Stimulated activated memory B cell treated with anti-CD40 and anti-IgM and Interleukin-4, amounts not matched to agents 10 μg/mL and 1 μg/mL and 100 μg/mL, for 72 hours (primary cell): ENCODE measurements at places on chromosomes 4 and X.

- ATAC-seq = no peak
Observed at GRCh38 chr4:61805227-61805626, 605.1 kb downstream of the ADGRL3 start.

GRCh38 chr4:72966652-72967051, 102.9 kb downstream of the COX18 start:
- ATAC-seq = no peak

DNA sequence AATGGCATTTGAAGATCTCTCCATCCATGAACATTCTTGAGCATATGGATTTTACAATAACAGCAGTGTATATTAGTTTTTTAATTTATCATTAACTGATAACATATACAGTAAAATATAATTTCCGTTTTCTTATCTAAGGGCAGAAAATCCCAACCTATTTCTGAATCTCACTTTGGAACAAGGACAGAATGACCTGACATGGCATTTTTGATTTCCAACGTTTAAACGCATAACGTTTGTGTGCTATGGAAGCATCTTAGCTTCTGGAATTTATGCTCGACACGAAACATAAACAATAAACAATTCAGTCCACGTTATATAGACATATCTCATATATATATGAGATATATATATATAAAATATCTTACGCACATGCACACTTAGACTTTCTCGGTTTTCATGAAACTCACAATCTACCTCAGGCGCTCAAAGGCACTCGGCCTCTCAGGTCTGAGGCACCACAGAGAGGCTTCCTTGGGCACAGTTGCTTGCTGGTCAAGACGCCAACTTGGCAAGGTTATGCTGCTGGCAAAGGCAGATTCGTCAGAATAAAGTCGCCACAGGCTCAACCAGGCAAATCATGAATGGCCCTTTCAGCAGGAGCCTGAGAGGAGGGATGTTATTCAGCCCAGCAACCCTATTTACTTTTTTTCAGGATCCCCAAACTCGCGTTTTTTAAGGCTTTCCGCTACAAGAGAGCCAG, 1.0 kb upstream of the UGT8 start:
- ATAC-seq = no peak

GRCh38 chr4:143397335-143397734, 60.7 kb downstream of the GAB1 start:
- ATAC-seq = no peak

- ATAC-seq = peak; percentile 41
Observed at GRCh38 chr4:78799551-78800495, 23.7 kb downstream of the BMP2K start.

- ATAC-seq = no peak
Observed at GRCh38 chr4:42464550-42465094, 67.3 kb downstream of the SHISA3 start.

DNA sequence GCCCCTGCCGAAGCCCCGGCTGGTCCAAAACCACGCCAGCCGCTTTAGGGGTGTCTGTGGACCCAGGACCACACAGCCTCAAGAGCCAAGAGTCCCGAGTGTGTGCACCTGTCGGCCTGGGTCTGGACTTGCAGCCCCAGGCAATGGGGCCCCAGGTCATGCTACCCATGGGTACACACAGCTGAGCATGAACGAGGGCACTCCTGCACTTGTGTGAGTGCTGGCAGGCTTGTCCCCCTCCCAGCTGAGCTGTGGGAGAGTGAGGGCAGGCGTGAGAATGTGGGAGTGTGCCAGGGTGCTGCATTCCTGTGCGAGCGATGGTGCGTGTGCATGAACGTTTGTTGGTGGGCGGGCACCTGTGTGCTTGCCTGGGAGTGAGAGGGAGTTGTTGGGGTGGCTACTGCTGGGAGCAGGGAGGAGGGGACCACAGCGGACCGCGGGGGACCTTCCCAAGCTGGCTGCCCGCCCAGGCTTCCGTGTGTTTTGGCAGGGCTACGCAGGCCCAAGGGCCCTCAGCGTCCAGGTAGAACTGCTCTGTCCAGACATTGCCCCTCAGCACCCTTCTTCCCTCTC, 30.8 kb downstream of the BLOC1S4 start:
- peak; percentile 18 for ATAC-seq

GRCh38 chr4:110815950-110816349, 193.1 kb upstream of the PITX2 start:
- ATAC-seq = no peak

DNA sequence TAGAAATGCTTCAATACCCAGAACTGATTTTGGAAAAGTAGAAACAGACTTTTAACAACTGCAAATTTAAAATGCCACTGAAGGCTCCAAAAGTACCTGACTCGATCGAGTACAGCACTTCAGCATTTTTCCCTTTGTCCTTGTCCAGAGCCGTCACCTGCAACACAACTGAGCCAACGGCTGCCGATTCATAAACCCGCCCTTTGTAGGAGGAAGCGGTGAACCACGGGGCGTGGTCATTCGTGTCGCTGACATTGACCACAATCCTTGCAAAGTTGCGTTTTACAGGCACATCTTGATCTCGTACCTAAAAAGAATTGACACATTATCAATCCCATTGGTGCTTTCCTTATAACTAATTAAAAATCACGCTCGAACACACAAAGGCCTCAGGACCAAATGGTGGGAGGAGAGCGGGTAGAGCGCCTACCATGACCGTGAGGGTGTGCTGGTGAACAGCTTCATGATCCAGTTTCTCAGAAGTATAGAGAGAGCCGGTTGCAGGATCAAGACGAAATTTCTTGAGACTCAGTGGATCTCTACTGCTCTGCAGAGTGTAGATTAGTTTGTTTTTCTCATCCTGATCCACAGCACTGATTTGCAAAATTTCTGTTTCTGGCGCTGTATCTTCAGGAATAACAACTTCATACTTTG, 72.8 kb upstream of the MTNR1A start:
- ATAC-seq = no peak

DNA sequence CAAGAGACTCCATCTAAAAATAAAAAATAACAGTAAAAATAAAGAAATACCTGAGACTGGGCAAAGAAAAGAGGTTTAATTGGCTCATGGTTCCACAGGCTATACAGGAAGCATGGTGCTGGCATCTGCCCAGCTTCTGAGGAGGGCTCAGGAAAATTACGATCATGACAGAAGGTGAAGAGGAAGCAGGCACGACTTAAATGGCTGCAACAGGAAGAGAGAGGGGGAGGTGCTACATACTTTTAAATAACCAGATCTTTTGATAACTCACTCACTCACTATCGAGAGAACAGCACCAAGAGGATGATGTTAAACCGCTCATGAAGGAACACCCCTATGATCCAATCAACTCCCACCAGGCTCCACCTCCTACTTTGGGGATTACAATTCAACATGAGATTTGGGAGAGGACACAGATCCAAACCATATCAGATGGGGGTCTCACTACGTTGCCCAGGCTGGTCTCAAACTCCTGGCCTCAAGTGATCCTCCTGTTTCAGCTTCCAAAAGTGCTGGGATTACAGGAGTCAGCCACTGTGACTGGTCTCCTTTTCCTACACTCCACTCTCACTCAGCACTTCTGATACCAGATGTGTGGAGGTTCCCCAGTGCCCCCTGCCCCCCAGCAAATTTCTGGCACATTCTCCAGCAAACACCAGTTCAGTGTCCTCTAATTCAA, 11.9 kb upstream of the ZNF157 start:
- no peak for ATAC-seq

DNA sequence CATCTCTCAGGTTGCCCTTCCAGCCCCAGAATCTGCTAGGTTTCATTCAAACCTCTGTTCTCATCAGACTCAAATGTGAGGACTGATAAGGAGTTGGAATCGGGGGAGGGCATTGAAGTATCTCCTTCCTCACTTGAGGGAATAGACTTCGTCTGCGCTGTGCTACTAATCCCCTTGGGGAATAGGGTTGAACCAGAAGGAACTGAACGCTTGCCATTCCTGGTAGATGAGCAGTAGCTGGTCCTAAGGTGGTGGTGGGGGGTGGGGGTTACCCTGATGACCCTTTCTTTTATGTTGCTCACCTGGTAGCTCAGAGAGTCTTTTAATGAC, 692 bp upstream of the SLC9A7 start:
- no peak for ATAC-seq

GRCh38 chr4:166903408-166903807, 330.9 kb downstream of the SPOCK3 start:
- ATAC-seq = no peak

DNA sequence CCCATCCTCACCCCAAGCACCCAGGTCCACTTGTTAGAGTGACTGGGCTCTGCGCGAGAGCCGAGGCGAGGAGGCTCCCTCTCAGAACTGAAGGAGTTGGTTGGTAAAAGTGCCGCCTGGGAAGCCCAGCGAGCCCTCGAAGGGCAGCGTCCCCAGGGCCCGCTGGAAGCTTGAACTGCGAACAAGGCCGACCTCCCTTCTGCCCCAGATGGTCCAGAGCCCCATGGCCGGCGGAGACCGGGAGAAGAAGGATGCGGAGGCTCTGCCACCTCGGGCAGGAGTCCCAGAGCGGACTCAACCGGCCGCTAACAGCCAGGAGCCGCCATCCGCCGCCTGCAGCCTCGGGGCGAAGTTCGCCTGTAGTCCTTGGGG, 116.3 kb upstream of the TEX13C start:
- ATAC-seq = no peak

DNA sequence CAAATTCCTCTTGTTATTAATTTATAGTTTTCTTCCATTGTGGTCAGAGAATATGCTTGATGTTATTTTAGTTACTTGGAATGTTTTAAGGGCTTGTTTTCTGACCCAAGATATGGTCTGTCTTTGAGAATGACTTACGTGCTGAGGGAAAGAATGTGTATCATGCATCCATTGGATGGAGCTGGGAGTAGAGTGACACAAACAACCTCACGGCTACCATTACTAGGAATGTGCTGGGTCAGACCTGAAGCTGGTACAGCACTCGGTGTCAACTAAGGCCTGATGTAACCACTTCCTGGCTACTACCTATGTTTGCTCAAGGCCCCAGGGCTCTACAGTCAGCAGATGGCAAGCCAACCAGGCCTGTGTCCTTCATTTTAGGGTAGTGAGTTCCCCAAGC, 257.8 kb downstream of the FAT4 start:
- ATAC-seq = no peak

DNA sequence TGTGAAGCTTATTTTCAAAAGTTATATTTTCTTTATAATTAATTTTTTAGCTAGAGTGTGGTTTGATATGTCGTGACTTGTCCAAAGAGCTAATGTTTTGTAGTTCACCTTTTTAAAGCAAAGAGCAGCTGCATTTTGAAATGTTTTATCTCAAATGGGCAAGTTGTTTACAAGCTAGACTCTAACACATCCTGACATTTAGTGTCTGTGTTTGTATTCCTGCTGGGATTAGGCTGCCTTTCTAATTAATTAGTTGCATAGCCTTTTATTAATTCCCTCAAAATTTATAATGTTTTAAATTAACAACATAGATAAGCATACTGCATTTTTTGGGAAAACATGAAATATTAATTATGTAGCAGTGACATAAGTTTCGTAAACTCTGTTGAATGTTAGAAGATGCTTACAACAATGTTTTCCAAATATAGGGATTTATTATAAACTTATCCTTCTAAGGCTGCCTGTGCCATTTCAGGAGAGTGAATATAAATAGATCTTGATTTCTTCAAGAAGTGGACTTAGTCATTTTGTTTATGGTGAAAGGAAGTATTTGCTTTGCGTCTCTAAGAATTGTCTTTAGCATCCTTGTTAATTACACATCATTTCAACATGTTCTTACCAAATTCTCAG, 37.7 kb upstream of the NUDT6 start:
- no peak for ATAC-seq

DNA sequence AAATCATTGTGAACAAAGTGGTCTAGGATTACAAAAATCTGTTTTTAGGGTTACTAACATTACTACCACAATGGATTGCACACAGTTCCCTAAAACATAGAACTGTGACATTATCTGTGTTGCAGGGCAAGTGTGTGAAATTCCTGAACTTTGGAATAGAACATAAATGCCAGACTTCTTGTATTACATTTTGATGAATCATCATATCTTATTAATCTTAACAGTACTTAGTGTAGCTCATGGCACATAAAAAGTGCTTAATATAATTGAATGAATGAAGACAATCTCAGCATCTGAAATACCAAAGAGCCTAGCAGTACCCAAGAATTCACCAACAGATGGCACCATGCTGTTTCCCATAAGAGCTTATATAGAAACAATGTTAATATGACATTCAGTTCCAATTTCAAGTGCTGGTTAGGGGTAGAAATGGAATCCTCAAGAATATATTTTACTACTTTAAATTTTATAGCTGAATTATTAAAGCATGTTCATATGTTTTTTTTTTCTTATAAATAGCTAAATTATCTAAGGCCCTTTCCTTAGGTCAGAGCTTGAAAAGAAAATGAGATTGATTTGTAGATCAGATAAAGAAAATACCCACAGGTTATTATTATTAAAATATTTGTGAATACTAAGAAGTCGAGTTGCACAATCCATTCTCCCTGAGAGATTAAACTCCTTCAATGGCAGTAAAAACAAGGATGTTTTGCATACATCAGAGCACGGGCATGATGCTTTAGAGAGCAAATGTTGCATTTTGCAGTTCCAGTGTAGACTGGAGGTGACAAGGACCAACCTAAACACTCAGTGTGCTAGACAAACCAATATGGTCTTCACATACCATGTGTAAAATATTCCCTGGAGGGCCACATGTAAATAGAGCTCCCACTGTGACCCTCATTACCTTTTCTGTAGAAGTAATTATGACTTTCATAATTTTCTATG, 25.7 kb upstream of the SHISA3 start:
- no peak for ATAC-seq

- no peak for ATAC-seq
Observed at GRCh38 chrX:25006586-25007058, 9.1 kb downstream of the ARX start.

- no peak for ATAC-seq
Observed at GRCh38 chr4:165709516-165709915, 163.5 kb upstream of the TLL1 start.

DNA sequence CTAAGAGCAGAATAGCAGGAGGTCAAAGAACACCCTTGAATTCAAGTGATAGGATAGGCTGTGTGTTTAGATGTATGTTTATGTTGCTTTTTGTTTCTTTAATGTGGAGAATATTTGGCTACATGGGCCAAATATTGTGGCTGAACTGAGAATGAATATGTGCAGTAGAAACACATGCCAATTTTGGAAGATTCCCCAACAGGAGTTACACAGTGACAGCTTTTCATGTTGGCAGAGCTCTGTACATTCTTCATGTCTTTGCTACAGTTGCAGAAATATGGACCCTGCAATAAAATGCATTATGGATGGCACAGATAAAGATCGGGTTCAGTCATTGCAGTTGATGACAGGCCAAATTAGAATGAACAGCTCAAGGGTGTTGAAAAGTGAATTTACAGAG, 82.8 kb upstream of the SLC4A4 start:
- ATAC-seq = no peak

GRCh38 chr4:63728480-63729177, 680.6 kb downstream of the TECRL start:
- ATAC-seq = no peak

- ATAC-seq = no peak
Observed at GRCh38 chrX:133418588-133418987, 3.3 kb upstream of the GPC4 start.

DNA sequence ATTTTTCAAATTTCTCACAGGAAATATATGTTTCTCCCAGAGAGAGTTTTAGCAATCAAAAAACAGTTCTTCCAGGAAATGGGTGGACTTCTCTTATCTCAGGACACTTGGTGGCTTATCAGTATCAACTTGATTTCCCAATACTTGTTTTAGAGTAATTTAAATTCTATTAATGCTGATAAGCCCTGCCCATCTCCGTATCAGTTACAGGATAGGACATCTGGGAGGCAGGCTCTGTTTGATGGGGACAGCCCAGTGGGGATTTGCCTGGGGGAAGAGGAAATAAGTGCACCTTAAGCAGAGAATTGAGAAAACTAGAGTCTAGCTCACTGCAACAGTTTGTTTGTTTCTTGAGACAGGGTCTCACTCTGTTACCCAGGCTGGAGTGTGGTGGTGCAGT, 43.2 kb upstream of the PDGFRA start:
- no peak for ATAC-seq

GRCh38 chrX:123833387-123833786, 26.5 kb upstream of the XIAP start:
- peak; percentile 85 for ATAC-seq
